ENCODE measurements at places on chromosomes 7 and 10.

GRCh38 chr10:71345694-71346093 is 26.6 kb downstream of the SLC29A3 start:
- DNase-seq = no peak

GRCh38 chr10:13784067-13784466 is 197.3 kb downstream of the PRPF18 start:
- DNase-seq = no peak

DNA sequence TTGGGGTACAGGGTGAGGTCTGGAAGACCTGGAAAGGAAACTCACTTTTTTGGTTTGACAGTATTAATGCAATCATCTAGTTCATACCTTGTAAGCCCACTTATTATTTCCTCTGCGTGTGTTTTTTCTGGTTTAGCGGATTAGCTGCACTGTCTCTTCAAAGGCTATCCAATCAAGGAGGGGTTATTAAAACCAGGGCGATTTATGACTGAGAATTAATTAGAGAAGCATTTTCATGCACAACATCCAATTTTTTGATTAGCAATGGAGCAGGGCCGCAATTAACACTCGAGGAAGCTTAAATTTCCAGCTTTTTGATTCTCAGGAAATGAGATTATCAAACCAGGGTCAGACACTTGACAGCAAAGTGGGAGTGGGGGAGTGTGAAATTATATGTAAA is 248.9 kb downstream of the EXOC4 start:
- no peak for DNase-seq

DNA sequence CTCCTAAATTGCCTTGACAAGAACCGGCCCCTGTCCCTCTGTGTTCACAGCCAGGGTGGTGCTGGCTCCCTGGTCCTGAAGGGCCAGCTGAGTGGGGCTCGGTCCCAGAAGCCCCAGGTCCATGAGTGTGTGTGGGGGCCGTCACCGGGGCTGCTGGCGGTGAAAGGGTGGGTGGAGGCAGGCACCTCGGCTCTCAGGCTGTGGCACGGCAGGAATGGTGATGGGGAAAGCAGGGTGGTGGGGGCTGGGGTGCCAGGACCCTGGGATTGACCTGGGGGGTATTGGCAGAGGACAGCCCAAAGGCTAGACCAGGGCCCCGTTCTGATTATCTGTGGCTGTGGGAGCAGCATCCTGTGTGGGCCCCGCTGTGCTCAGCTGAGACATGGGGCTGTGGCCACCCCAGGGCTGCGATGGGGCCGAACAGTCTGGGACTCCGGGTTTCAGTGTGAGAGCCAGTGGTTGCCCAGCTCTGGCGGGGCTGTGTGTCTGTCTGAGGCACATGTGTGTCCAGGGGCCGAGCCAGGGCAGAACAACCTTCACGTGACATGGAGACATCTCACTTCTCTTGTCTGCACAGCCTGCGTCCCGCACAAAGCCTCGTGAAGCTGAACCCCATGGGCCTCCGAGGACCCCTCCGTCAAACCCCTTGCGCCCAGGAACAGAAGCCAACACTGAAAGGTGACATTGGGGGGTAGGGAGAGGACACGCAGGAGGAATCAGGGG is 144.2 kb downstream of the ELFN1 start:
- DNase-seq = peak; percentile 58

DNA sequence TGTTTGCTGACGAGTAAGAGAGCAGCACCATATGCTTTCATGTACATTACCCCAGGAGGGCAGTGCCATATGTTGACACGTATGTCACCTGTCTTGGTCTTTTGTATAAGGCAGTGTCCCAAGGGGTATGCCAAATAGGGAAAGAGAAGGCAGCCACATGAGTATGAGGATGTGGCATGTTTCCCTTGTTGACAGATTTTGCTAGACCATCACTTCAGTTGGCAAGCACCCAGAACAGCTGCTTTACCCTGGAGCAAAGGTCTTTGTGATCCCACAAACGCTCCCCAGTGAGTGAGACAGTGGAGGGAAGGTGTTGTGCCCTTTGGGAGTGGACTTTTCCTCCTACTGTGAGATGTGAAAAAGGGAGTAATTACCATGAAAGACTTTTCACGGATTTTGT is 350.1 kb downstream of the ETV1 start:
- no peak for DNase-seq

DNA sequence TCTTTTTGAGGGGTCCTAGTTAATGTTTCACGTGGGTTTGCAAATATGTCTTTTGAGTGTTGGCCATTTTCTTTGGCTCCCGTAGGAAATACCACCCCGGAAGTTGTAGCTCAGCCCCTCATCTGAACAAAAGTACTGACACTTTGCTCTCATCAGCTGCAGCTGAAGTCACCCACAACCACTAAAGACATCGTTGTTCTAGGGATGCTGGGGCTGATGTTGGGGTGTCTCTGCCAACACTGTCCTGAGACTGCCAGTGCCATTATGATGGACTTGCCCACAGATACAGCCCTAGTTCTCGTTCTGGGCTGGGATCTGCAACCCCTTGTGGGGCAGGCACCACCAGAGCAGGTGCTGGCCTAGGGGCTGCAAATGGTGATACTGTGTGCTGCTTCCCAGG is 82.6 kb upstream of the ARHGAP21 start:
- no peak for DNase-seq

DNA sequence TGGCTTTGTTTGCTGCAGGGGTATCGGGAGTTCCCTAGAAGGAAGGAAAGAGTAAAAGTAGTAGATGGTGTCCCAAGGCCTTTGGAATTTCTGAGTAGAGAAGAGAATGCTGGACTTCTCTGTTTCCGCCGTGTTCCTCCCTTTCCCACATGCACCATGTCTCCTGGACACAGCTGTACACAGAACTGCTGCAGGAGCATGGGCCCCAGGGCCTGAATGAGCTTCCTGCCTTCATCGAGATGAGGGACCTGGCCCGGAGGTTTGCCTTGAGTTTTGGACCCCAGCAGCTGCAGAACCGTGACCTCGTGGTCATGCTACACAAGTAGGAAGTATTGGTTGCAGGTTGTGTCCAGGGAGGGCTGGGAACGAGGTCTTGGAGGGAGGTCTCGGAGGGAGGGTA is 15.3 kb upstream of the PVRIG start:
- no peak for DNase-seq

- no peak for DNase-seq
These were observed 30.6 kb upstream of the IKZF1 start for GRCh38 chr7:50273870-50274269.

DNA sequence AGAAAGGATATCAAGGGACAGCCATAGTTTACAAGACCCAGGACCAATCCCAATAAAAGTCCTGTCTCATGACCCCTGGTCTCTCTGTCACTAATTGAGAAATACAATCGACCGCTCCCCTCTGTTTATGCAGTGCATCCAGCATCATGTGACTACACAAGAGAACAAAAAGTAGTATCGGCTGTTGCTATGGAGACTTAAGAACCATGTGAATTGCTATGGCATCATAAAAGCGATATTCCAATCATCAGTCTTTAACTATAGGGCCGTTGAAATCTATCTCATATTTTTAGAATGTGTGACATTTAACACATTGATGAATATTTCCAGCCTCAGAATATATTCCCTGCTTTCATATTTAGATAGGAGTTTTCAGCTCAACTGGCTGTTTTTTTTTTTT is 139.3 kb downstream of the FRMD4A start:
- no peak for DNase-seq

GRCh38 chr10:76558586-76558985 is 1079.0 kb downstream of the KCNMA1 start:
- DNase-seq = no peak

- DNase-seq = no peak
These were observed 320.9 kb upstream of the AUTS2 start for GRCh38 chr7:69277366-69277765.

GRCh38 chr7:157718303-157719007 is 381.7 kb downstream of the DNAJB6 start:
- DNase-seq = no peak

Data from activated effector memory CD4-positive, alpha-beta T cell treated with anti-CD3 and anti-CD28 coated beads, Interleukin-2, amount 50 U/mL, for 16 hours (primary cell).